RCC 7860 (cell line): ENCODE measurements at places on chromosomes 7 and 10.

GRCh38 chr10:75347186-75347585 lies 54.4 kb downstream of the ZNF503 start:
- DNase-seq: peak; percentile 51

DNA sequence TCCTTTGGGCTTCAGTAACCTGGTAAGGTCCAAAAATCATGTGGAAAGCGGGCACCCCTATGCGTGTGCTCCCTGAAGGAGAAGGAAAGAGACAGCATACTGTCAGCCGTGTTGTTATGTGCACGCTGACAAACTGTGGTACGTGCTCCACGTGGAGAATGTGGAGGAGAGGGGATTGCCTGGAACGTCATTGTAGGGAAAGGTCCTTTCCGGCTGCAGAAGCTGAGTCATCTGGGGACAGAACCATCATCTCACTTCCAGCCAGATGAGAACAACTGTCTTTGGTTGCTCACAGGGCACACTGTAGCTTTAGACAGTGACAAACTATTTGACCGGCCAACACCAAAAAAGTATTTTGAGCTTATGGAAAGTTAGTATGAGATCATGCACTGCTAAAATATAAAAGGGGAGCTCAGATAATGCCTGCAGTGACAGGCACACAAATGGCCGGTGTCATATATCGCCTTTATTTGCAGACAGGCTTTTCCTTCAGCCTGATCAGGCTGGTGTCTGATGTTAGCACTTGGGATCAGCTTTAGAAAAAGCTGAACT lies 38.8 kb upstream of the GRB10 start:
- peak; percentile 79 for DNase-seq

- DNase-seq: no peak
These were observed 22.0 kb upstream of the ELFN1 start for GRCh38 chr7:1647961-1648672.

DNA sequence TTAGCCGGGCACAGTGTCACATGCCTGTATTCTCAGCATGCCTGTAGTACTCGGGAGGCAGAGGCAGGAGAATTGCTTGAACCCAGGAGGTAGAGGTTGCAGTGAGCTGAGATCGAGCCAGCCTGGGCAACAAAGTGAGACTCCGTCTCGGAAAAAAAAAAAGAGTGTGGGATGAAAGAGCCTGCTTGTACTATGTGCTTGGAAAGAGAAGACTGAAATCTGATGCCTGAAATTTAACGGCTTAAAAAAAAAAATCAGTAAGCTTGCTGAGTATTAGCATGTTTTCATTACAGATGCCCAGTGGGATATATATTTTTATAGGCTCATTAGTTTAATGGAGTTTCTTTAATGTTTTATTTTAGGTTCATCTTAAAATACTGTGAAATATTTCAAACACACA lies 4.2 kb downstream of the NT5C2 start:
- no peak for DNase-seq

GRCh38 chr7:1563981-1564602 lies 5.7 kb downstream of the PSMG3 start:
- DNase-seq: no peak

- DNase-seq: no peak
These were observed 994.4 kb upstream of the LRRTM3 start for GRCh38 chr10:65931291-65932070.

- no peak for DNase-seq
These were observed 16.0 kb upstream of the C1GALT1 start for GRCh38 chr7:7166318-7166717.

DNA sequence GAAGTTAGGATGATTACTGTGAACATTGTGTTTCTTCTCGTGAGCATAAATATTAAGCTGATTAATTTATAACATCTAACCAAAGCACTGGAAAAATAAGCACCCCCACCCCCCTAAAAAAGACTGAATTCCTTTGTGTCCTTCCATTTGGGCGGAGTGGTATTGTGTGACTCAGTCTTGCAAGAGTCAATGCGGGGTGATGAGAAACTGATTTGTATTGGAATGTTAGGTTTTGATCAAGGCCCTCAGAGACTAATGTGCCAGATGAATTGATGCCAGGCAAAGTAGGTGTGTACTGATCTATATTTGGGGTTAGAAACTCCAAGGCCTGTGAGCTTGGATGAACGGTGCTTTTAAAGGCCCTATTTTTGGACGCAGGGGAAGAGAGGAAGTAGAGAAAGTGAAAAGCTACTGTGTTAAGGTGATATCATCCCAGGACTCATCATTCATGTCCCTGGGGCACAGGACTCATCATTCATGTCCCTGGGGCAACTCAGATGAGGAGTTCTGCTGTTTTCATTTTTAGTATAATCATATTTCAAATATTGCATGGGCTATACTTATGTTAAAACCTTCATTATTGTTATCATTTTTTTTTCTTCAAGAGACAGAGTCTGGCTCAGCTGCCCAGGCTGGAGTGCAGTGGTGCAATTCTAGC lies 61.3 kb upstream of the PTN start:
- DNase-seq: no peak
